Islet precursor cell (in vitro differentiated cells): ENCODE measurements at places on chromosomes 3 and 15.

DNA sequence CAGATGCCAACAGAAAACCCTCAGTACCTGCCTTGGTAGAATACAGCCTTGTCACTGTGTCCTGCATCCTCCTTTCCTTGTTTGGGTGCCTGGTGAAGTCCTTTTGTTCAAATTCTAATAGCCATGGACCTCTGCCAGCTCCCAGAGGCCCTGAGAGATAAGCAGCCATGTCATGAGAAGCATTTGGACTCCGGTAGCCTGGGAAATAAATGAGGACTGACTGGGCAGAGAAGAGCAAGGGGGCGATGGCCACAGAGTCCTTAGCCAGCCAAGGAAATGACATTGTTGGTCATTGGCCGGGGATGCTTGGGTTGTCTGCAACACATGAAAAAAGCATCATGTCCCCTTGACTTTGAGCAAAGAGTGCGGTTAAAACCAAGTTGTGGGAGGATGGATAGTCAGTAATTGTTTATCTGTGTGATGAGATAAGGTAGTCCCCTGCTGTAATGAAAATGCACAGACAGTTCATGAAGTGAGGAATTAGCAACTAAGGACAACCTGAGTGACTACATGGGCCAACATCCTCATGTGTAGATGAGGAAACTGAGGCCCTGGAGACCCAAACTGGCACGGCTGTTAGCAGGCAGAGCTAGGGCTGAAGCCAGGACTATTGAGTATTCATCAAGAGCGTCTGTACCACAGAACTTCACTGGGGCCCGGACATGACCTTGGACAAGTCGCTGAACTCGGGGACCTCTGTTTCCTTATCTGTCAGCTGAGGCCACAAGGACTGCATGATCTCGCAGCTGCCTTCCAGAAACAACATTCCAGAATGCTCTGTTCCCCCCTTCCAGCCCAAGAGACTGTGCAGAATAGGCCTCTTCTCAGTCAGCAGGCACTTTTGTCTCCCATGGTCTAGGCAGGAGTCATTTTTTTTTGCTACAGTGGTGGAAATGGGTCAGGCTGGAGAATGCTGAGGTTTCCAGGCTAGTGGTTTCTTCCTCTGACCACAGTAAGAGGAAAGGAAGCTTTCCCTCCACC, 90.5 kb upstream of the CTDSPL start:
- peak; percentile 59 for DNase-seq

DNA sequence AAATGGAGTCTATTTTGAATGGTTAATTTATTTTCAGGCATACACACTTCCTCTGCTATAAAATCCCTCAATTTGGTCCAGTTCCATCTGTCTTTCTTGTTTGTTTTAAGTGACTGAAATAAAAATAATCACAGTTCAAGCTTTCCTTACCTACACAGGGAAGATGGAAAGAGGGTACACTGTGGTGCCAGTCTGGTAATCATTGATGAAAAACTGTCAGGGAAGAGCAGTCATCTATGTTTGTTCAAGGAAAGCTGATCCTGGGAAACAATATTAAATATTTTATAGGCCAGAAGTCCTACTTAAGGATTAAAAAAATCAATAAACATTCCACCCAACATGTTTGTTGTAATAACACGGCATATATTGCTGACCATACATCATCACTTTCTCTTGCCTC, 115.2 kb upstream of the KCNMB2 start:
- DNase-seq, result no peak

GRCh38 chr3:74920721-74921350, 306.4 kb upstream of the CNTN3 start:
- DNase-seq, result no peak

DNA sequence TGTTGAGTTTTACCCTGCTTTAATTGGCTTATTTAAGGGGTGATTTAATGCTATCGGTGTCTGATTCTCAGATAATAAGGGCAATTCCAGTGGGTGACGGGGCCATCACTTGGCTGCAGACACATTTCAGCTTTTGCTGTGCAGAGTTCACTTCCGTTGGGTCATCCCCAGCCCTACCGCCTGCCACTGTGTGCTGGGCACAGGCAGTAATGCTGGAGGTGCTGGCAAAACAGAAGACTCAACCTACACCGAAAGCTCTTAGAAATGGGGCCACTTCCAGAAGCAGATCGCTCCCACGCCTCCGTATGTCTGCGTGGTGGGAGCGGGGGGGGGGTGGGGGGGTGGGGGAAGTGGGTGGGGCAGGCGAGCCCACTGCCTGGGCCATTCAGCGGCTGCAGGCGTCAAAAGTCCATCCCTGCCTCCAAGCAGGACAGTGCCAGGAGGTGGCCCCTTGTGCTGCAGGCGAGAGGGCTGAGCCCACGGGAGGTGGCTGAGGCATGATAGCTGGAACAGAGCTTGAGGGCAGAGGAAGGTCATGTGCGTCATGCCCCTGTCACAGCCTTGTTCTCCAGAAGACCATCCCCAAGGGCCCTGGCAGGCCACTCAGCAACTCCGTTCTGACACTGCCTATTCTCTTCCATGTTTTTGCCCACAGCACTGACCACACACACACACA, 128.3 kb downstream of the ATP10A start:
- DNase-seq, result peak; percentile 42

GRCh38 chr3:107740992-107741896, 218.5 kb downstream of the BBX start:
- DNase-seq, result no peak

- DNase-seq, result no peak
These were observed 140.2 kb downstream of the FOXP1 start for GRCh38 chr3:71443332-71443731.

DNA sequence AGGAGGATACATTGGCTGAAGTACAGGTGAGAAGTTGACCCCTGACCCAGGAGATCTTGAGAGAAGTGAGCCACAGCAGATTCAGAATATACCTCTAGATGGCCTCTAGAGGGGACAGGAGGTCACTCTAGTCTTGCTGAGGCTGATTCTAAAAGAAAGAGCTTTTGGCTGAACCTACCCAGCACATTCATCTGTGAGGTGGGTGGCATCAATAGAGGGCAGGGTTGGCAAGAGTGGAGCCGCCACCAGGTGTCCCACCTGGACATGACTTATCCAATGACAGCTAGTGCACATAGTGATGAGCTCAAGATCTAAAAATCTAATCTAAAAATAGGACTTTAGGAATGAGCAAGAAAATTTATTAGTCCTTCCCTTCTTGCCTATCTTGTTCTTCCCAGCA, 51.6 kb downstream of the CYP19A1 start:
- peak; percentile 24 for DNase-seq

DNA sequence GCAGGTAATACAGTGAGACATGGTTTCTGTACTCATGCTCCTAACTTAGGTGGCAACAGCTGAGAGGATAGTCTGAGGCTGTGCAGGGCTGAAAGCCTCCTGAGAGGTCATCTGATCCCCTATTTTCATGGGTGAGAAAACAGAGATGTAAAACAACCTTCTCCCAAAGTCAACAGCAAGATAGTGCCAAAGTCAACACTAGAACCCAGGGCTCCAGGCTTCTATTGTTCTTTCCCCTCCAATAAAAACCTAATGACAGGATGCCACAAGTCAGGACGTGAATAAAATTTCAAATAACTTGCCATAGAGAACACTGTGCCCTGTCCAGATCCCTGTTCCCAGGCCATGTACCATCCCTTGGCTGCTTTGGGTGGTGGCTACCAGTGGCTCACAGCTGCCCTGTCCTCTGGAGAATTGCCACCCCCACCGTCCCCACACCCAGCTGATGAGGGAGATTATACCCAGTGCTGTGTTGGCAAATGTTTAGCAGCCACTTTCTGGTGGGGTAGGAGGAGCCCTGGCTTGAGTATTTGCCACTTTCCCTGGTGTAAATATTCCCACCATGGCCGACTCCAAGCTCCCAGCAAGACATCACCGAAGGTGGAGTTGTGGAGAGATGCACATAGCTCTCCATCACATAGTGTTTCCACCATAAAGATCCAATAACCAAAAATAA, 54.8 kb downstream of the SRGAP3 start:
- no peak for DNase-seq

DNA sequence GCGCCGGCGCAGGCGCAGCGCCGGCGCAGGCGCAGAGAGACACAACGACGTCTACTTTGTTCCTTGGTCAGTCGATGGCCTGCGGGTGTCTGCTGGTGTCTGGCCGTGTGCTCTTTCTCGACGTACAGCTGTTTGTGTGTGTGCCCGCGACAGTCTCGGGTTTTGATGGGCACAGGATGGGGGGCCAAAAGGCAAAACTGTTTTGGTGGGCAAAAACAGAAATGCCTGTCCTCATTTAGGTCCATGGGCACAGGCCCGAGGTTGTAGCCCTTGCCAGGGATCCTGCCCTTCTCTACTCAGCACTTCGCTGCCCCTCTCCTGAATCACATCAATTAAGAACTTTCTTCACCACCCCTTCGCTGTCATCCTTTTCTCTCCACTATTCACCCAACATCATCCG, 184.8 kb upstream of the CHL1 start:
- no peak for DNase-seq

DNA sequence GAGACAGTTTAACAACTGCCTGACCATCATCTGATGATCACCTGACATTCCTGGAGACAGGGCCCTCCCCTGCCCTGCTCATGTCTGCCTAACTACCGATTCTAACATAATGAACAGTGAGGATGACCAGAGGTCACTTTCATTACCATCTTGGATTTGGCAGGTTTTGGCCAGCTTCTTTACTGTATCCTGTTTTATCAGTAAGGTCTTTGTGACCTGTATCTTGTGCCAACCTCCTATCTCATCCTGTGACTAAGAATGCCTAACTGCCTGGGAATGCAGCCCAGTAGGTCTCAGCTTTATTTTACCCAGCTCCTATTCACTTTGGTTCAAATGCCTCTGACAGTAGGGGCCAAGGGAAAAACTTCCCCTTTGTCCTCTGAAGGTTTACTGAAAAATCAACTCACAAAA, 40.2 kb downstream of the METTL6 start:
- no peak for DNase-seq

DNA sequence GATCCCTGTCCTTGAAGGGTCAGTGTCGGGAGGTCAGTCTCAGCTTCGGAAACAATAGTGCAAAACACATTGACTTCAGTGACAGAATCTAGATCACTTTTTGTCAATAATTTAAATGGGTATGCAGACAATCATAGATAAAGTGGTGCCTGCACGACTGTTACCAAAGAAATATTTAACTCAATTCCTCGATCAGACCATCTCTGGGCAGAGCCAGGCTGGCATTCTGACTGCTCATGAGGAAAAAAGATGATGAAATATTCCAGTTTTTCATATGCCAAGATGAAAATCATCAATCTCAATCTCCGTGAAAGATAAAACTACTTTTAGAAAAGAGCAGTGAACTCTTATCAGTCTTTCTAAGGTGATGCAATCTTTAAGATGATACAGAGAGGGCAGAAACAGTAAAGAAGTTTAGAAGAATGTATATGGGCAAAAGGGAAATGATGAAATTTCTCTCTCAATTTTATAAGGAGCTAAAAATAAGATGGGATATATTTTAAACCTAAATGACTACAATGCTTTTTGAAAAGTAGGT, 169.9 kb downstream of the WDR72 start:
- DNase-seq, result no peak

- DNase-seq, result no peak
These were observed 36.0 kb upstream of the HDGFL3 start for GRCh38 chr15:83243634-83244033.

- no peak for DNase-seq
These were observed 120.8 kb upstream of the HACD2 start for GRCh38 chr3:123705488-123706285.

DNA sequence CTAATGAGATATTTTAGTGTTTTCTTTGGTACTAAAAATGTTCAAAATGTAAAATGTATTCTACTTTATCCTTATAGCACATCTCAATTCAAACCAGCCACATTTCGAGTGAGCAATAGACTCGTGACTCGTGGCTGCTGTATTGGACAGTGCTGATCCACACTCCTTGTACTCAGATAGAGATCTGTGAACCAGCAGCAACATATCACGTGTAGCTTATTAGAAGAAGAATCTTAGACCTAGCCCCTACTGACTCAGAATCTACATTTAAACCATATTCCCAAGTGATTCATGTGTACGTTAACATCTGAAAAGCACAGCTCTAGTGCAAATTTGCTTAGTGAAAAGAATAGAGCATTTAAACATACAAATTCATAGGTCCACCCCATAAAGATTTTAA, 130.9 kb downstream of the IL1RAP start:
- DNase-seq, result no peak

DNA sequence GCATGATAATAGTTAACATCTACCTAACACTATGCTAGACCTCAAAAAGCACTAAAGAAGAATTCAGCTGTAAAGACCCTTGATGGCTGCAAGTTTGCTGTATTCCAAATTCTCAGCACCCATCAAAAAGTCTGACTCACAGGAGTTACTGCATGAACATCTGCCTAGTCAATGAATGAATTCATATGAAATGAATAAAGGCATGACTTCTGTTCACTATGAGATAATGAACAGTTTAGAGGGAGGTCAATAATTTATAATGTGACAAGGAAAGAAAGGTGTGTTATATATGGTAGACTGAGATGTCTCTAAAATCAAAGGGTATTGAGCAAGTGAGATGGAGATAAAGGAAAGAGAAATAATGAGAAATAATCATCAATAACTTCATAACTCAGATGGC, 508.2 kb upstream of the TGFBR2 start:
- no peak for DNase-seq

GRCh38 chr3:19348941-19349564, 200.7 kb downstream of the KCNH8 start:
- no peak for DNase-seq

DNA sequence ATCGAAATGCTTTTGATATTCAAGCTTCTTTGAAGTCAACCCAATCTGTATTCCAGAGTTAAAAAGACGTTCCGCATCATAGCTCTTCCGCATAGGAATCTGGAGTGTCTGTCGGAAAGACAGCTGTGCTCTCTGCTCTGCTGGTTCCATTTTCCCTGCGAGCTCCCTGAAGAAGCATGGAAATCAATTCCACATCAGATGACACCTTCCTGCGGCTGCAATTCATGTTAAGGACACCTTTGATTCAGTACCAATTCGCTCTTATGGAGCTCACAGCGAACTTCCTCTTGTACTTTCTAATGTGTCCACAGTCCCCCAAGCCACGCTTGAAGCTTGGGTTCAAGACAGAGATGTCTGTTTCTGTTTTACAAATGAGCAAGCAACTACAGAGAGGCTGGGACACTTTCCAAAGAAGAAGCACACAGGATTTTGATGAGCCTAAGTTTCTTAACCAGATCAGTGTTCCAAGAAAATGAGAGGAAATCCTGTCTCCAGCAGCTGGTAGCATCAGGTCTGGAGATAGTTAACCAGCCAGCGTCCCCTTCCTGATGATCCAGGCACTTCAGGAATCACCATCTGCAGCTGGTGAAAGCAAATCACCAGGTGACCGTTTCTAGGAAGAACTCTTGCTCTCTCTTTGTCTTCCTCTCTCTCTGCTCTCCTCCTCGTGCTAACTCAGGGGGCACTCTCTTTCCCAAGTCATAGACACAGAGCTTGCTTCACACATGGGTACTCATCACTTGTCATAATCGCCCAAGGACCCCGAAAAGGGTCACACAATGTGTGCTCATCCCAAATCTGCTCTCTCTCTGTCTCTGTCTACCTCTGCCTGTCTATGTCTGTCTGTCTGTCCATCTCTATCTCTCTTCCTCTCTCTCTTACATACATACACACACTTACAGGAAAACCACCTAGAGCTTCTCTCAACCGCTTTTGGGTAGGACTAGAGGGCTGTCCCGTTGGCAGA, 281.8 kb downstream of the FAM43A start:
- DNase-seq, result peak; percentile 43
